Suprapubic skin (tissue), 4 donors: ENCODE measurements at places on chromosomes 1 and 21. TPM values are rescaled to one million over a fixed set of nuclear protein-coding genes. Genes with fewer than 3 reads are reported as not detected.

The C1orf87 gene
- not detected for total RNA-seq

The PGLYRP3 gene
- total RNA-seq = 57.4 TPM

The CYYR1 gene
- total RNA-seq = 9.3 TPM

DNA sequence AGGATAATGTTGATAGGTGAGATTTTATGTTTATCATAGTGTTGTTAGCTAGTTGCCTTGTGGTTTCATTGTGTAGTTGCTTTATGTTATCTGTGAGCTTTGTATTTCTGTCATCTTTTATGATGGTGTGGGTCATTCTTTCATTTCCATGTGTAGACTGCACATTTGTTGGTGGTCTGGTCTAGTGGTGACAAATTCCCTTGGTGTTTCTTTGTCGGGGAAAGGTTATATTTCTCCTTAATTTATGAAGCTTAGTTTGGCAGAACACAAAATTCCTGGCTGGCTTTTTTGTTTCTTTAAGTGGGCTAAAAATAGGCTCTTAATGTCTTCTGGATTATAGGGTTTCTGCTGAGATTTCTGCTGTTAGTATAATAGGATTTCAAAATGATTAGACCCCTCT is 347.2 kb upstream of the ADAMTS5 start:
- no peak for DNase-seq

DNA sequence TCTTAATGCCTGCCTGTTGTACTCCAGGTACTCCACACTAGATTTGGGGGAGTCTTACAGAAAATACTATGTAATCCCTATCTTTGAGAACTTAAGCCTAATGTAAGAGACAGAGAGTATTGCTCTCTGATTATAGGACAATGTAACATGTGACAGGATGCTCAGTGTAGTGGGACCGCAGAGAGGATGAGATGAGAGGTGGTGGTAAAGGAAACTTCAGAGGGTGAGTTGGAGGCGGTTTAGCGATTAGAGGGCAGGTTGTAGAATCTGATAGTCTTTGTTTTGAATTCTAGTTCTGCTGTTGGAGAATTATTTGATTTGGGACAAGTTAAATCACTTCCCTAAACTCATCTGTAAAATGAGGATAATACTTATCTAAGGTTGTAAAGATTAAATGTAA is 5.4 kb downstream of the SOAT1 start:
- no peak for DNase-seq

- DNase-seq = no peak
These were observed 56.6 kb downstream of the LAMC1 start for GRCh38 chr1:183079712-183080388.

DNA sequence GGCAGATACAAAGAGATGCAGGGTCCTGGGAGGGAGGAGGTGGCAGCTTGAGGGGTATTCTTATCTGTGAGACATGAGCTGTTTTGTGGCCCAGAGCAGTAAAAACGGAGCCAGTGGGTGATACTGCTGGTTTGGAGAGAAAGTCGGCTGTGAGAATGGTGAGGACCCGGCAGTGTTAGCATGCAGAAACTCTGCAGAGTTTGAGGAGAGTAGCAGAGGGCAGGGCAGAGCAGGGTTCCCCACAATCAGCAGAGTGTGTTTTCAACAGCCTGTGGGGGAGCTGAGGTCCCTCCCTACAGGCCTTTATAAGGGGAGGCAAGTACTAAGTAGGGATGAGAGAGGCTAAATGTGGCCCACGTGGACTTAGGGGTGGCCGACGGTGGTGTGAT is 423 bp downstream of the SLAMF8 start:
- no peak for DNase-seq

GRCh38 chr1:99590578-99591209 is 55.2 kb upstream of the PALMD start:
- no peak for DNase-seq

DNA sequence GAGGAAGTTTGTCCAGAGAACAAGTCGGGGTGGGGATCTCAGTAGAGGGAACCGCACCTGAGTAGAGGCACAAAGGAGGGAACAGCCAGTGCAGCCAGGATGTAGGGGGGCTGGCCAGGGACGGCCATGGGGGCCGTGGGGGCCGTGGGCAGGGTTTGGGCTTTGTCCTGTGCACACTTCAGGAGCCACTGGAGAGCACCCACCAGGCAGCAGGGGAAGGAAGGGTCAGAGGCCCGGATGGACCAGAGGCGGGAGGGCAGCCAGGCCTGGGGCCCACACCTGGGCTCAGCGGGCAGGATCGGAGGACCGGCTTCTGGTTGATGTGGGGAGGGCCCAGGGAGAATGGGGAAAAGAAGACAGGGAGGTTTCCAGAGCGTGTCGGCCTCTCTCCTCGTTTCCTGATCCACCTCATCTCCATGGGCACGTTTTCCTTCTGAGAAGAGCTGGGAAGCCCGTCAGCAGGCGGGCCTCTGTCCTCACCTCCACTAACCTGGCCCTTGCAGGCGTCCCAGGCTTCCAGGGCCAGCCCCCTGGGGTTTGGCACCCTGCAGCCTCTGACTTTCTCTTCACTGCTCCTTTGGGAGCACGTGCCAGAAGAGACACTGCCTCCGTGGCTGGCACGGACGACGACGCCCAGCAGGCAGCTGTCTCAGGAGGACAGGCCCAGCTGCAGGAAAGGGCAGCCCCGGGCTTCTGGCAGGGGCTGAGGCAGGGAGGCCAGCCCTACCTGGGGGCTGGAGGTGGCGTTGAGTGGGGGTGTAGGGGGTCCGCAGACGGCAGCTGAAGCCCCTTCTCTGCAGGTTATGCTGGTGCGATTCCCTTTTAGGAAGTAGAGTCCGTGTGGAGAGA is 16.8 kb upstream of the PDXK start:
- no peak for DNase-seq

DNA sequence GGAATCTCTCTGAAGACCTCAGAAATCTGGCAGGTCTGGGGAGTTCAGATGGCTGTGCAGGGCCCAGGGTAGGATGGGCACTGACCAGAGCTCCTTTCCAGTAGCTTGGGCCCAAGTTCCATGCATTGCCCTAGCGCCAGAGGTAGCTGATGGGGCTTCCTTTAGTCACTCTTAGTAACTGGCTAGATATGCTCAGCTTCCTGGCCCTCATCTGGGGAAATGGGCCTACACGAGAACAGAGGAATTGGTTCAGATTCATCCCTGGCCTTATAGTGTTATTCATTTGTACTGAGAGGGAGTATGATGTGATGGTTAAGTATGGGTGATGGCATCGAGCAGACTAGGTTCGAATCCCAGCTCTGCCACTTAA is 15.5 kb upstream of the PSMB2 start:
- DNase-seq = no peak

DNA sequence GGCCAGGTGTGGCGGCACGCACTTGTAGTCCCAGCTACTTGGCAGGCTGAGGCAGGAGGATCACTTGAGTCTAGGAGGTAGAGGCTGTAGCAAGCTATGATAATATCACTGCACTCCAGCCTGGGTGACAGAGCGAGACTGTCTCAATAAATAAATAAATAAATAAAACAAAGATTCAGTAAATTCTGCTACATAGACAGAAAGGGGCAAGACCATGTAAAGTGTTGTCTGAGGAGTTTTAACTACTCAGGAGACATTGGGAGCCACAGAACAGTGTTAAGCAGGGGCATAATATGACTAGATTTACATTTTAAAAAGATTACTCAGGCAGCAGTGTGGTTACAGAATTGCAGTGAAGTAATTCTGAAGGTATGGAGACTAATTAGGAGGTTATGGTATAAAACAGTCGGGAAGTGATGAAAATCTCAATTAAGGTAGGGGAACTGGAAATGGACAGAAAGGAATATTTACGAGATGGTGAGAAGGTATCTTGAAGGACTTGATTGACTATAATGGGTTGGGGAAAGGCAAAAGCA is 94.7 kb downstream of the ATP1B1 start:
- no peak for DNase-seq
